ENCODE measurements at places on chromosomes 2 and 18.

- no peak for DNase-seq
Measured at GRCh38 chr2:223936862-223937326, 8.2 kb downstream of the WDFY1 start.

DNA sequence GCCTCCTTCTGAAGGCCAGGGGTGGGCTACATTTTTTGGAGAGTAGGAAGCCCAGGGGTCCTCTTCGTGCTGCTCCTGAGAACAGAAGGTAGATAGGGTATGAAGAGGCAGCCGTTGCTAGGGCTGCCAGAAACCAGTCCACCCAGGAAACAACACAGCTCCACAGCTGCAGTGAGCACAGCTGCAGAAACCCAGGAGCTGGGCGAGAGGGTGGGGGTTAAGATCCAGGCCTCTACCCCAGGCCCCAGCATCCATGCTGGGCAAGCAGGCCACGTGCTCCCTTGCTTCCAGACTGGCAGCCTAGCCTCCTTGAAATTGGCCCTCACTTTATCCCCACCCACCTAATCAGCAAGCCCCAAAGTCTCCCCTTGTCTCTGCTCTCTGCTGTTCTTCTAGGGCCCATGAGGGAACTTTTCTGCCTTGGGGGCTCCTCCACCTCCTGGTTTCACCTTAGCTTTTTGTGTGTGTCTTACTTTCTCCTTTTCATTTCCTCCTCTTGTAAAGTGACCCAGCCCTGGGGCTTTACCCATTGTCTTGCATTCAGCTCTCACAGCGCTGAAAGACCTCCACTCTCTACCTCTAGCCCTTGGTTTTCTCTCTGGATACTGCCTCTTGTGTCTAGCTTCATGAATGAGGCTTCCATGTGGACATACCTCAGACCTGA is 30.7 kb downstream of the STON1 start:
- DNase-seq: no peak

DNA sequence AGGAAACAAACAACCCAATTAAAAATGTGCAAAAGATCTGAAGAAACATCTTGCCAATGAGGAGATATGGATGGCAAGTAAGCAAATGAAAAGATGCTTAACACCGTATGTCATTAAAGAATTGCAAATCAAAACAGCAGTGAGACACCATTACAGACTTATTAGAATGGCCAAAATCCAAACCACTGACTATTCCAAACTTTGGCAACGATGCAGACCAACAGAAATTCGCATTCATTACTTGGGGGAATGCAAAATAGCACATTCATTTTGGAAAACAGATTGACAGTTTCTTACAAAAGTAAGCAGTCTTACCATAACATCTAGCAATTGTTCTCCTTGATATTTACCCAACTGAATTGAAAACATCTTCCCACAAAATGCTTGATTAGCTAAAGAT is 1118.7 kb downstream of the SUCLG1 start:
- no peak for DNase-seq

DNA sequence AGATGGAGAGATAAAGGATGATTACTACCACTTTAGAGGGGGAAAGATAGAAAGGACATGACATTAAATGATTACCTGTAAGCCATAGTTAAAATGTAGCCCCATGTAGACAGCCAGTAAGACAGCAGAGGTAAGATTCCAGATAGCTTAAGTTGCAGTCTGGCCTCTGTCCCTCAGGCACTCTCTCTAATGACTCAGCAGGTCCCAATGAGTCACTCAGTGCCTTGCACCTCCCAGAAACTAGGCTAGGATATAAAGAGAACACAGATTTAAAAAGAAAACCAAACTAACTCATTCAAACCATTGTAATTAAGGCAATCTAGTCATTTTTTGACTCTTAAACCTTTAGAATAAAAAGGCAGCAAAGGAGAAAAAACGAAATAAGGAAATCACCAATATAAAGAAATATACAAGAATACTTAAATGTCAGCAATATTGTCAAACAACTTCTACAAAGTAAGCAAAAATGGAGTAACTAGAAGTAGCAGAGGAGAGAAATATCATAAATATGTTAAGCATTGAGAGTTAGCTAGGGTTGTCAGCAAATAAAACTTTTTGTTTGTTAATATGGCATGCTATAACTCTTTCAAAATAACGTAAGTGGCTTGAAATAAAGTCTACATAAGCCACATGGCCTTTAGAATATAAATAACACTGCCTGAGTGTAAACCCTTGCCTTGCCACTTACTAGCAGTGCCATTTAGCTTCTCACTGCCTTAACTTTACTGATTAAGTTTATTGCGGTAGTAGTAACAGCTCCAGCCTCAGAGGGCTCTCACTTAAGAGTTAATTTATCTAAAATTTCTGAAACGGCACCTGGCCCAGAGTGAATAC is 48.5 kb downstream of the SOCS6 start:
- DNase-seq: no peak

DNA sequence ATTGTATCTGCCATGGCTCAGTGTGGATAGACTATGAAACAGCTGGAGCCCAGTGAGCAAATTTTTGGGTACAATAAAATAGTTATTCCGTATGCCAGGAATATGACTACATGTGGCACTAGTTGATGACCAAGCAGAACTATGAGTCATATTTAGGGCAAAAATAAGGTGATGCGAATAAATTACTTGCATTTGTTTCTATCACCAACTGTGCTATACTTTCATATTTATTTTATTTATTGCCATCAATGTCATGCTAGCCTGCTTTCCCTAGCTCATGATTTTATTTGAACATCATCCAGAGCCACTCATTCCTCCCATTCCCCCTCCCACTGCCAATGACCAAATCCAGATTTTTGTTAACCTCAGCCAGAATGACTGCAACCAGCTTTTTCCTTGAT is 13.3 kb upstream of the FAP start:
- no peak for DNase-seq

DNA sequence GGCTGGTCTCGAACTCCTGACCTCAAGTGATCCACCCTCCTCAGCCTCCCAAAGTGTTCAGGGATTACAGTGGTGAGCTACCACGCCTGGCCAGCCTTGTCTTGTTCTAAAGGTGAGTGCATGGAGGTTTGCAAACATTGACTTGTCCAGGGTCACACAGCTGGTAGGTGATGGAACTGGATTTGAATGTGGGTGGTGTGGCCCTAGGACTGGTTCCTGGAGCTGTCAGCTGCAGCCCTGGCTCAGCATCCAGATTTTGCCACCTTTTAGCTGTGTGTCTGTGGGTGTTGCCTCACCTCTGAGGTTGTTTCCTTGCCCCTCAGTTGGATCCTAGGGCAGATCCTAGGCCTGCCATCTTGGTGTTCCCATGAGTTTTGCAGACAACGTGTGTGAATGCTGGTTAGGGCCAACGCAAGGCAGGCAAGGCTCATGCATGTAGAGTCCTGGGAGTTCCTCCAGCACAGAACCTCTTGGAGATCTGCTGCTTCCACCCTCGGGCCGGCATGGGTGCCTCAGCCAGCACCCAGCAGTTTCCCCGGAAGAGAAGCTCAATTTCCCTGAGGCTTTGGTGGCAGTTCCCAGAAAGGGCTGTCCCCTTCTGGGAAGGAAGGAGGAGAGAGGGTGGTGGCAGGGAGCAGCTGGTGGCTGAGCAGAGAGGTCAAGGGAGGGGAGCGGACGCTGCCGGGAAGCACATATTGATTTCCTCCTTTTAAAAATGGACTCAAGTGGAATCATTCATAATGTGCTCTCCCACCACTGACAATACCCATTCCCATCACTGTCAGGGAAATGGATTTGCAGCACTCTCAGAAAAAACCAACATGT is 127.6 kb upstream of the HS6ST1 start:
- DNase-seq: no peak

DNA sequence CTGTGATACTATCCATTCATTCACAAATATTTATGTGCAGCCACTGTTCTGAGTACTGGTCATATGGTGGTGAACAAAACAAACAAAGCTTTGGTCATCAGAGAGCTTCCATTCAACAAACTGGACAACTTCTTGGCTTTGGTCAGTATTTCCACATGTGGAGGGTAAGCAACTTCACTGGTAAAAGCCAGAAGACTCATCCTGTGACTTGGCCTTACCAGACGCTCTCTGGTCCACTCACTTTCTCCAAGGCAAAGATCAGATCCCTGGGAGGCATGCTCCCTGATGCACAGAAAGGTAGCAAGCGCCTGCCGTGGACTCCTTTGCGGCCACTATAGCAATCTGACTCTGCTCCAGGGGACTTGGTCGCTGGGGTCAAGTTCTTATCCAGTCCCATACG is 179.5 kb downstream of the EN1 start:
- DNase-seq: no peak

DNA sequence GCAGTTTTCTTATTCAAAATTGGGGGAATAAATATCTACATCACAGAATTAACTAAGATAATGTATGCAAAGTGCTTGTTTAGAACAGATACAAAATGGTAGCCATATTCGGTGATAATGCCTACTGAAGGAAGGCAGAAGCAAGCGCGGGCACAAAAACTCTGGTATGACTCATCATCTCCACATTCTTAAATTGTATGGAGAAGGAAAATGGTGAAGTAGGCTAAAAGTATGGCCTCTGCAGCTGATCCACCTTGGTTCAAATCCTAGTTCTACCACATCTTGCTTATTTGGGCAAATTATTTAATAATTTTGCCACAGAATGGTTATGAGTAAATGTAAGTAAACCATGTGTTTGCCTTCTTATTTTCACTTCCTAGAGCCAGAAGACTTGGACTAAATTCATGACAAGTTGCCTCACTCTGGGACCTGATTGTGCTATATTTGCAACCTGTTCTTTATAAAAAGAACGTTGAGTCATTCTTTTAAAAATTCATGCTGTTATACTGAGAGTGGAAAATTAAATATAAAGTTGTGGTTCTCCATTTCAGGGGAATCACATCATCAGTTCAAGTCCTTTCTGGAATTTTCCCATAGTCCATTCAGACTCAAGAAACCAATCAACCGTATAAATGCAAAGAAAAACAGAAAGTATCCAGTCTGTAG is 9.0 kb upstream of the CDK15 start:
- no peak for DNase-seq

GRCh38 chr2:239814116-239814860 is 210.9 kb downstream of the NDUFA10 start:
- no peak for DNase-seq

GRCh38 chr2:241020201-241020600 is 21.8 kb downstream of the SNED1 start:
- no peak for DNase-seq

GRCh38 chr2:19653509-19653908 is 248.3 kb downstream of the TTC32 start:
- no peak for DNase-seq

GRCh38 chr2:1988049-1988448 is 243.7 kb upstream of the PXDN start:
- DNase-seq: no peak

All from stimulated activated CD4-positive, alpha-beta T cell treated with anti-CD3 and anti-CD28 coated beads, Interleukin-1b, Interleukin-23, amount 100 ng/mL, for 1 hour (primary cell).